ENCODE measurements at places on chromosomes 6 and 20.

DNA sequence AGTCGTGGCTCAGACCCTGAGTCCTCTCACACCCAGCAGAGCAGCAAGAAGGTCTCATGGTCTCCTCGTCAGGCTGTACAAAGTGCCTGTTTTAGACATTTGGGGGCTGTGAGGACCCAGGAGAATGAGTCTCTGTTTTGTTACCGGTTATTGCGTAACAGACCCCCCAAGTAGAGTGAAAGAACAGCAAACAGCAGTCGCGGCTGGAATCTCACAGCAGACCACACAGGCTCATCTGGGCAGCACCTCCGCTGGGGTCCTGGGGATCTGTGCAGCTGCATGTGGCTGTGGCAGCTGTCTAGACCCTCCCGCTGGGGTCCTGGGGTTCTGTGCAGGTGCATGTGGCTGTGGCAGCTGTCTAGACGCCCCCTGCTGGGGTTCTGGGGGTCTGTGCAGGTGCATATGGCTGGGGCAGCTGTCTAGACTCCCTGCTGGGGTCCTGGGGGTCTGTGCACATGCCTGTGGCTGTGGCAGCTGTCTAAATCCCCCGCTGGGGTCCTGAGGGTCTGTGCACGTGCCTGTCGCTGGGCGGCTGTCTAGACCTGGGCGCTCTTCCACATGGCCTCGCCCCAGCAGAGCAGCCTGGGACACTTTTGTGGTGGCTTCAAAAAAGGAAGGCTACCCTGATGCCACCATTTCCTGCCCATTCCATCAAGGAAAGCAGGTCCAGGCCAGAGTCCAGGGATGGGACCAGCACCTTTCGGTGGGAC is 24.7 kb downstream of the ENTPD6 start:
- DNase-seq: no peak

DNA sequence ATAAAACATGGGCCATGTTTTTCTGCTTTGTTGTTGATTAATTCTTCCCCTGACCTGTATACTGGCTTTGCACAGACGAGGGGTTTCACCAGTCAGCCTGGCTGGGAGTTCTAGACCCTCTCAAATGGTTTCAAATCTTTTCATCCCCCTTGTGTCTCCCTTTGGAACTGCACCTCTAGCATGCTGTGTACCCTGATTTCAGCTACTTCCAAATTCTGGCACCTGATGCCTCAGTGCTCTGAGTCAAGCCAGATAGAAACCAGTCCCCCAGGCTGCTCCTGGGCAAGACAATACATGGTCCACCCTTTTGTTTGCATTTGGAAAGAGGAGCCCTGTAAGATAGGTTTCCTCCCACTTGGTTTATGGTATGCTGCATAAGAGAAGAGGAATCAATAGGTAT is 290.2 kb downstream of the BTBD3 start:
- no peak for DNase-seq

GRCh38 chr20:57849121-57849520 is 139.3 kb upstream of the PMEPA1 start:
- DNase-seq: no peak

GRCh38 chr6:22194188-22194921 is 102.5 kb downstream of the PRL start:
- DNase-seq: no peak

- DNase-seq: no peak
Observed at GRCh38 chr6:169231790-169232506, 21.7 kb downstream of the THBS2 start.

- no peak for DNase-seq
Observed at GRCh38 chr6:8229915-8230756, 127.8 kb upstream of the EEF1E1 start.

- no peak for DNase-seq
Observed at GRCh38 chr6:40371095-40371494, 216.1 kb downstream of the LRFN2 start.

DNA sequence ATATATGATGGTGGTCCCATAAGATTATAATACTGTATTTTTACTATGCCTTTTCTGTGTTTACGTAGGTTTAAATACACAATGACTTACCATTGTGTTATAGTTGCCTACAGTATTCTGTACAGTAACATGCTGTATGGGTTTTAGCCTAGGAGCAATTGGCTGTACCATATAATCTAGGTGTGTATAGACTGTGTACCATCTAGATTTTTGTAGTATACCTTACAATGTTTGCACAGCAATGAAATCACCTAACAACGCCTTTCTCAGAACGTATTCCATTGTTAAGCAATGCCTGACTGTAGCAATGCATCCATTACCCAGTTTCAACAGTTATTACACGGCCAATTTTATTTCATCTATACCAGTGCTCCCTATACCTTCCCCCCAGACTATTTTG is 10.7 kb downstream of the MACROD2 start:
- no peak for DNase-seq

DNA sequence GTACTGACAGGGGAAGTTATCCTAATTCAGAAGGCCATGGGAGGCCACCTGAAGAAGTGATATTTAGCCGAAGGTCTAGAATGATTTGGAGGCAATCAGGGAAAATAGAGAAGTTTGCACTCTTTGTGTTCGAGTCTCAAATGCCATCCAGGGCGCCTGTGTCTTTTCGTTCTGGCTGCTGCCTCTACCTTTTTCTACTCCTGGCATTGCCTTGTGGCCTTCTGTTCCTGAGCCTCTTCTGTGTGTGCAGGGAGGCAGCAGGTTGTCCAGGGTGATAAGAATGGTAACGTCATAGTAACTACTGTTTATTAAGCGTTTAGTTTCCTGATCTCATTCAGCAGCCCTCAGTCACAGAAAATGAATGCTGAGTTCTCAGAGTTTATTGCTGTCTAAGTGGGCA is 252.1 kb downstream of the FARS2 start:
- peak; percentile 2 for DNase-seq

DNA sequence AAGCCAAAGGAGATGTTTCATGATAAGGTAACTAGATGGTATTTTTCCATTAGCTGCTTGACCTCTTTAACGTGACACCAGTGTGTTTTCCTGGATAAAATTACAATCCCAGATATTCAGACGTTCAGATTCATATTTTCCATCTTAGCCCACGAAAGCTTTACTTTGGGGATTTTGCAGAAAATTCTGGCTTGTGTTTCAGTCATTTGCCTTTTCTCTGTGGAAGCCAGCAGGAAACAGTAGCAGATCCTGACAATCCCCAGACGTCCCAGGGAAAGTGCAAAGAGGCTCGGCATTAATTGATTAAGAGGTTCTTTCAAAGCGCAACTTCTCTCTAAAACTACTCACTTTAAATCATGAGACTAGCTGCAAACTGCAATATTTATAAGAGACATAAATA is 243.6 kb downstream of the UST start:
- DNase-seq: no peak

Data from NCI-H510A treated with DMSO at 0.1 percent for 48 hours (cell line).